ENCODE measurements at places on chromosomes 3 and 15.
A peak's percentile ranks its signal among the peaks of the same experiment; 100 is the strongest.

- DNase-seq: no peak
Observed at GRCh38 chr3:65500398-65501306, 538.1 kb downstream of the MAGI1 start.

DNA sequence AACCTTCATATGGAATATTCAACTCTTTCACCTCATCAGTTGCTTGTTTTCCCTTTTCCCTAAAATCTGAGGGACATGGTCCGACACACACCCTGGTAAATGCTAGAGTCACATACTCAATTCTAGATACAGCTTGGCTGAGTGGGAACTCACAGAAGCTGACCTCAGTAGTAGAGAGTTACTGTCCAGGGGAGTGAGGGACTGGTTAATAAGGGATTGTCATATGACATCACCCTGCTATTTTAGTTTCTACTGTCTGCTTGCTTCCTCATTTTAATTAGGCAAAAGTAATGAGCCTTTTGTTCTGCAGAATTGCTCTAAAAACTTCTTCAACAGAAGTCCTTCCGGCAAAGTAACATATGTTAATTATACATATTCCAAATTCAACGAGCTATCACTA lies 244.5 kb downstream of the ZIC4 start:
- DNase-seq: no peak

GRCh38 chr3:153681057-153681456 lies 440.1 kb upstream of the ARHGEF26 start:
- DNase-seq: no peak

DNA sequence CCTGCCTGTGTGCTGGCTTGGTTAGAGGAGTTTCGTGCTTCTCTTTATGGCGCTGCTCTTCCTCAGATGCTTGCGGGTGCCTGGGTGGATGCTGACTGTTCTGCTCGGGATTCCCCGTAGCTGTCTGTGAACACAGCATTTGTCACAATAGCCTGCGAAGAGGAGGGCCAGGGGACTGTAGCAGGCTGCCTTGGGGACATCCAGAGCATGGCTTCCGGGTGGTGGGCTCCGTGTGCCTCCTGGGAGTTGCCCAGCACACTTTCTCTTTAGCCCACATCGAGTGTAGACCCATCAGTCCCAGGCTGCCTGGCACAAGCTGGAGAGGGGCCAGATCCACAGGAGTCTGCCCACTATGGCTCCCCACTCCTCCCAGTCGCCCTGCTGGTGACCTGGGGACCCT lies 22.4 kb downstream of the LRRK1 start:
- DNase-seq: no peak

DNA sequence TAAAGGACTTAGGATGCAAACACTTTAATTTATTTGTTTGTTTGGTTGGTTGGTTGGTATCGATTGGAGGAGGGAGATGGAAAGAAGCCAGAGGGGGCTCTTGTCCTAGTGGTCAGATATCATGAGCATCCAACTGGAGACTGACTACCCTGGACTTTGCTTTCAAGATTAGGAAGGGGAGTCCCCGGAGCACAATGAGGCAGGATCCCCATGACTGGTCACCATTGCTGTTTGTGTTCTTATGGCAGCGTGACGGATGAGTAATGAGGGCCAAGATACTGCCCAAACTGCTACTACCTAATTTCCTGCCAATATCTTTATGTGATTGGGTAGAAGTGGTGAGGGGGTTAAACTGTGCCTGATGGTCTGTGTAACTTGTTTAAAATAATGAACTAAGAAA lies 354.6 kb upstream of the ROPN1 start:
- no peak for DNase-seq

GRCh38 chr3:47365213-47366153 lies 15.3 kb upstream of the PTPN23 start:
- DNase-seq: no peak

DNA sequence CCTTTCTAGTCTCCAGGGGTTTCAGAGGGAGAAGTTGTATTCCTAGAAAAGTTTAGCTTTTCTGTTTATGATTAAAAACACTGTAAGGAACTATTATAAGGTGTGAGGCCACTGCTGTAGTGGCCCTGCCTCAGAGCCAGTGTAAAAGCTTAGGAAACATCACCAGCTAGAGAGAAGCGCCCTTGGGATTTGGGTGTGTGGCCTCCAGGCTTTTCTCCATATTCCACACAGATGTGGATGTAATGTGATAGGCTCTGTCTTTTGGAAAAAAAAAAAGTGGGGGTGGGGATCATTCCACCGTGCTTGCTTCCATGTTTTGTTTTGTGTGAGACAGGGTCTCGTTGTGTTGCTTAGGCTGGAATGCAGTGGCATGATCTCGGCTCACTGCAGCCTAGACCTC lies 13.9 kb downstream of the SEC61A1 start:
- no peak for DNase-seq

DNA sequence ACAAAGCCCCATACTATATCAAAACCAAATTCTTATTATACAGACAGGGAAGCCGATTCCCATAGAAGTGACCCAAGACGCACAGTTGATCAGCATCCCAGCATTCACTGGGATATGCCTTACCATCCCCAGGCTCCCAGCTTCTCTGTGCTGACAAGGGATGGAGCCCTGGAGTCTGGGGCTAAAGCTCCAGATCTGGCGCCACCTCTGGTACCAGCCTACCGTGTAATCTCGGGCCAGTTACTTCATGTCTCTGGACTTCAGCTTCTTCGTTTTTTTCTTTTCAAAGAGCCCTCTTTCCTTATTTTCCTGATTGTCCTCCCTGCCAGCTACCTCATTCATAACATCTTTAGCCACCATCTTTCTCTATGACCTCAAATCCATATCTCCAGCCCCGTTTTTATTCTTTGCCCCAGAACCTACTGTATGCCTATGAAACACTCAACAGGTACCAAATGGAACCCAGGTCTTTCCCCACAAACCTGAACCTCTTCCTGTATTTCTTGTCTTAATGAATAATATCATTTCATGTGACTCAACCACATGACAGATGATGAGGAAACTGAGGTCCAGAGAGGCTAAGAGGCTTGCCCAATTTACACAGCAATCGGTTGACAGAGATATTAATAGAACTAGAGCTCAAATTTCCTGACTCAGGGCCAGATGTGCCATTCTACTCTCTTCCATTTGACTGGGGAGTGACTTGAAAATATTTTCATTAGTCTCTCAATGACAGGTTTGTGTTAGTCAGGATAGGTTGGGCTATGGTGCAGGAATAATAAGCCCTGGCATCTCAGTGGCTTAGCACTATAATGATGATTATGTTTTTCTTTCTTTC lies 85.4 kb upstream of the TLE3 start:
- peak; percentile 22 for DNase-seq

DNA sequence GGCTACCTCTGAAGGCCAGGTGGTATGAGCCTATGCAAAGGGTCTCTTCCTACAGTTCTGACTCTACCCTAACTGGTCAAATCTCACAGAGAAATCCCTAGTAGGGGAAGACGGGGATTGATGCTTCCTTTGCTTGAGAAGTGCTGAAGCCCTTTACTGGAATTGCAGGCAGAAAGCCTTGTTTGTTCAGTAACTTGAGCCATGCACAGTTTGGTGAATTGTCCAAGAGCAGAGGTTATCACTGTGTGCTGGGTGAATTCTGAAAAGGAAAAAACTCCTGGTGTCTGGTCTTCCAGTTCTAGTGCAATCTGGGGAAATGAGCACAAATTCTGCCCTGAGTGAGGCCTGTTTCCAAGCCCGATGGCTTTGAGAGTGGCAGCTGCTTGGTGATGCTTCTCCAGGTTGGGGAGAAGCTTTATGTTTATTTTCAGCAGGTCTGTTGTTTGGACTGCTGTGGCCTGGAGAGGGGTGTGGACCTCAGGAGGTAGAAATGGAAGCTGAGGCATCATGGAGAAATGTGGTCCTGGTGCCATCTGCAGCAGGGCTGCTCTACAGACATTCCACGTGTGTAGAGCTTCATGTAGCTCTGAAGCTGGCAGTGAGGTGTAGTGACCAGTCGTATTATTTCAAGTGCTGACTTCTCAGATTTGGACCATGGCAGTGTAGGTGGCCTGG lies 60.9 kb downstream of the ARNT2 start:
- no peak for DNase-seq

DNA sequence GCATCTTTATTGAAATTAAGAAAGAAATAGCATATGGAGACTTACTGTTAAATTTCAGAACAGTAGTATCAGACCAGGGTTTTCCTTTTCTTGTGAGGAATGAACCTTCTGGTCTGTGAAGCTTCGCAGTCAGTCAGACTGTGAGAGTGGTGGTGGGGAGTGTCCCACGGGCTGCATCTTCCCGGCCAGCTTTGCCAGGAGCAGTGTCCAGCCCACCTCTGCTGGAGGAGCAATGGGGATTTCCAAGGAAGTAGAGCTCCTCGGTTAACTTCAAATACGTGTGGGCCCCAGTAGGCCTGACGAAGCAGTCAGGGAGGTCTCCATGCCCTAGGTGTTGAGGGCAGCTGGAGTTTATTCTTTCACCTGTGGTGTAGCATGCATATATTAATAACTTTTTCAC lies 40.9 kb upstream of the FBXL22 start:
- DNase-seq: no peak

- no peak for DNase-seq
Observed at GRCh38 chr15:25790000-25790660, 73.0 kb downstream of the ATP10A start.

- DNase-seq: no peak
Observed at GRCh38 chr3:44896440-44896839, 22.0 kb downstream of the TGM4 start.

GRCh38 chr15:94041746-94042145 lies 189.6 kb upstream of the MCTP2 start:
- no peak for DNase-seq

- no peak for DNase-seq
Observed at GRCh38 chr3:109685084-109686079, 348.0 kb upstream of the DPPA4 start.

Data from MM.1S (cell line).